ENCODE measurements at places on chromosomes 2 and 18.
A peak's percentile ranks its signal among the peaks of the same experiment; 100 is the strongest.

- no peak overlapping the region for H3K4me3 ChIP-seq
- no peak overlapping the region for H3K27ac ChIP-seq
- H3K36me3 ChIP-seq, result no peaks in the 10 kb centered on the region
- H3K4me1 ChIP-seq, result no peaks in the 10 kb centered on the region
- DNase-seq, result no peak
These were observed 20.4 kb downstream of the PLA2R1 start for GRCh38 chr2:160042054-160042453.

GRCh38 chr2:176102309-176102866 lies 2.8 kb downstream of the HOXD12 start:
- no peak for DNase-seq
- peaks cover 15% of the 10 kb centered on the region for H3K4me1 ChIP-seq
- H3K27me3 ChIP-seq, result peaks cover 98% of the 10 kb centered on the region
- H3K27ac ChIP-seq, result no peak overlapping the region
- peaks cover 6% of the 10 kb centered on the region for H3K36me3 ChIP-seq

- no peak overlapping the region for H3K4me3 ChIP-seq
- no peaks in the 10 kb centered on the region for H3K27me3 ChIP-seq
- no peak overlapping the region for H3K27ac ChIP-seq
These were observed 83.8 kb downstream of the NPAS2 start for GRCh38 chr2:100903534-100904258.

- peaks cover 77% of the 10 kb centered on the region for H3K27me3 ChIP-seq
- H3K4me1 ChIP-seq, result peaks cover 5% of the 10 kb centered on the region
- no peaks in the 10 kb centered on the region for H3K36me3 ChIP-seq
- H3K4me3 ChIP-seq, result no peak overlapping the region
These were observed 203.3 kb upstream of the SMAD2 start for GRCh38 chr18:48133671-48134251.

GRCh38 chr18:55139307-55139706 lies 180.0 kb upstream of the CCDC68 start:
- no peaks in the 10 kb centered on the region for H3K36me3 ChIP-seq
- DNase-seq, result no peak
- no peaks in the 10 kb centered on the region for H3K4me1 ChIP-seq
- no peak overlapping the region for H3K27ac ChIP-seq

DNA sequence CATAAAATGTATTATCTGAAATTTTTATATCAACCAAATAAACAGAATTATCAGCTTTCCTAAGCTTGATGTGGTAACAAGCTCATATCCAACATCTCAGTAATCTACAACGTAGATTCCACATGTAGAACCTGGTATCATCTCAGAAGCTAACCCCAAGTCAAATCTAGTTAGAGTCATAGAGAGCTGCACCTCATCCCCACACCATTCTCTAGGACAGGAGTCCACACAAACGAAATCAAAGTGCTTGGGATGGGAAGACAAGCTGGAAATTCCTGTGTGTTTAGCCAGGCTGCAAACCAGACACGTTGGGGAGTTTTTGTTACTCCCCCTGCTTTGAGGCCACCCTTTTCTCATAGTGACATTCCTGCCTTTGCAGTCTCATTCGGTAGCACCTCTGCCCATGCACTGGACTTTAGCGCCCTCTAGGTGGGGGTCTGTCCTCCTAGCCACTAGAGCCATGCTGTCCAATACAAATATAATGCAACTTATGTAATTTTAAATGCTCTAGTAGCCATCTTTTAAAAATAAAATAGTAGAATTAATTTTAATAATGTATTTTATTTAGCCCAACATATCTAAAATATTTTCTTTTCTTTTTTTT lies 28.1 kb upstream of the SATB2 start:
- peak; percentile 66 for DNase-seq
- no peaks in the 10 kb centered on the region for H3K36me3 ChIP-seq
- H3K27me3 ChIP-seq, result peaks cover 12% of the 10 kb centered on the region
- H3K27ac ChIP-seq, result no peak overlapping the region
- no peak overlapping the region for H3K4me3 ChIP-seq

DNA sequence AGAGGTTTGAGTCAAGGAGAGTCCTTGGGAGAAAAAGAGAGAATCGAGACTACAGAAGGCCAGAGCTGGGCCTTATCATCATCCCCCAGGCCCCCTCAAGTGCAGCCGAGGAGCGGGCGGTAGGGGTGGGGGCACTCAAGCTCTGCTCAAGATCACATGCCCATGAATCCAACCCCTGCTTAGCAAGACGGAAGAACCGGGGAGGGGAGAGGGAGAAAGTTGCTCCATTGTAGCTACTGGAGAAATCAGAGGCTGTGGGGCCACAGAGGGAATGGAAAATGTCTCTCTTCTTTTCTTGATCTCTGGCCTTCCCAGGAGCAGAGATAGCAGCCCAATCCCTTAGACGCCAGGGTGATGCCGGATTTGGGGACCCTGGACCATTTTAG lies 14.6 kb downstream of the SLC4A3 start:
- H3K4me1 ChIP-seq, result peaks cover 20% of the 10 kb centered on the region
- H3K4me3 ChIP-seq, result no peak overlapping the region
- no peak for DNase-seq
- H3K27ac ChIP-seq, result no peak overlapping the region
- no peaks in the 10 kb centered on the region for H3K36me3 ChIP-seq
- H3K27me3 ChIP-seq, result no peaks in the 10 kb centered on the region

GRCh38 chr2:218885981-218886947 lies 5.6 kb downstream of the WNT10A start:
- H3K27ac ChIP-seq, result no peak overlapping the region
- peaks cover 87% of the 10 kb centered on the region for H3K27me3 ChIP-seq

DNA sequence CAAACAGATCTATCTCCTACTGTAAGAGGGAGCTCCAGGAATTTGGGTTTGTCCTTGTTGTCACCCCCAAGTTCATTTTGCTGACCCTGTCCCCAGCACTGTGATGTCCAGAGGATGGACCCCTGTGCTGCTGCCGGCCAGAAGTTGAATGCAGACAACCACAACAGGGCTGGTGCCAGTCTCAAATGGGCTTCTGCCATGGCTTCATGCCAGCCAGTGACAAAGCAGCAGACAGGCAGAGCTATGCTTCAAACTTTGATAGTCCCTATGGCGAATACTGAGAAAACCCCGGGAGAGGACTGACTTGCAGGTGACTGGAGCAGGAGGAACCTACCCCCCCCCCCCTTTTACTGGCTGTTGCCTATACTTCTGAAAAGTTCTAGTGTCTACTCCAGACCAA lies 3.2 kb downstream of the SMAD7 start:
- peak overlapping the region; percentile 87 for H3K4me3 ChIP-seq
- no peaks in the 10 kb centered on the region for H3K36me3 ChIP-seq
- no peak for DNase-seq
- peaks cover 40% of the 10 kb centered on the region for H3K4me1 ChIP-seq

- H3K4me1 ChIP-seq, result peaks cover 51% of the 10 kb centered on the region
- H3K4me3 ChIP-seq, result peak overlapping the region; percentile 88
- DNase-seq, result no peak
These were observed 1.3 kb downstream of the CEP68 start for GRCh38 chr2:65057391-65058052.

GRCh38 chr18:3466045-3466444 lies 16.1 kb downstream of the TGIF1 start:
- H3K27ac ChIP-seq, result no peak overlapping the region
- H3K4me3 ChIP-seq, result no peak overlapping the region
- peaks cover 44% of the 10 kb centered on the region for H3K4me1 ChIP-seq

All from neural crest cell (in vitro differentiated cells).